Effector memory CD4-positive, alpha-beta T cell (primary cell): ENCODE measurements at places on chromosomes 6 and 20.
A peak's percentile ranks its signal among the peaks of the same experiment; 100 is the strongest.

DNA sequence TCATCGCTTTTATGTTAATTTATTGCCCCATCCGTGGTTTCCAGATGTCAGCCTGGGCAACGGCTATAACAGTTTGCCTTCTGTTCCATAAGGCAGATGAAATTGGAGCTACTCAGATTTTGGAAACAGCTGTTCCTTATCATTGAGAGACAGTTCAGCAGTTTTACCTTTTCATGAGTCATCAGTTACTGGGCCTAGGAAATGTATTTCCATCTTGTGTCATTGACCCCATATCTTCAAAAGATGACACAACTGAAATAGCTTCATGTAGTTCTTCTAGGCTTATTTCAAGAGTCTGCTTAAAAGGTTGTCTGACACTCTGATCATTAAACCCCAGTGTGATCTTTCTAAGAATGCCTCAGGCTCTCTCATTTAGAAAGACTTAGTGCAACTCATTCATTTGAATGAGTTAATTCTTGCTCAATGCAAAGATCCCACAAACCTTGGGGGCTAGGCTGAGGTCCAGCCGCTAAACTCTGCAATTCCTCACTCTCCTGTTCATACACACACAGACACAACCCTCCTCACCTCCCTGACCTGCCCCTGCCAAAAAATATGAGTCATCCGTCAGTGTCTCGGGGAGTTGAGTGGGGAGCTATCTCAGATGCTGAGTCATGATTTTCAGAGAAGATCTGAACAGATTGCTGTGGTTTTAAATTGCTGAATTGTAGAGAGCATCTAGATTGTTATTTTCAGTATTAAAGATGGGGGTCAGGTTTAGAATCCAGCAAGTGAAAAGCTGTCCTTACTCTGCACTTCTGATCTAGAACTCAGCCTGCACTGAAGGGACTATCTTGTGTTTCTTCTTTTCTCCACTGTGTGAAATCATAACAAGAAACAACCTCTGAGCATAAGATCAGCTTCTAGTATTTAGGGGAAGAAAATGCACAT lies 61.8 kb downstream of the RPP40 start:
- peaks cover 17% of the 10 kb centered on the region for H3K36me3 ChIP-seq
- no peaks in the 10 kb centered on the region for H3K27me3 ChIP-seq
- H3K27ac ChIP-seq, result no peak overlapping the region
- no peak overlapping the region for H3K4me3 ChIP-seq
- H3K4me1 ChIP-seq, result no peaks in the 10 kb centered on the region
- no peak for DNase-seq

DNA sequence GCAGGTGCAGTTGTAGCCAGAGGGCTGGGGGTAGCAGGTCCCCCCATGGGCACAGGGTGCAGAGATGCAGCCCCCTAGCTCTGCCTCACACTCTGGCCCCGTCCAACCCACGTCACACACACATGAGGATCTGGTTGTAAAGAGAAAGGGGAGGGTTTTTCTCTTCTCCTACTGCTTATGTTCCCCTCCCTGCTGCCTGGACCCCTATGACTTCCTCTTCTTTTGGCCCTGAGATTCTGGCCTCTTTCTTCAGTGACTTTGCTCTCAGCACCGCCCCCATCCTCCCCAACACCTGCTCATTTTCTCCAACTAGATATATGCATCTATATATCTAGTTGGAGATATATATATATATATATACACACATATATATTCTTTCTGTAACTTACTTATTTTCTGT lies 9.7 kb downstream of the NOTCH4 start:
- no peaks in the 10 kb centered on the region for H3K4me1 ChIP-seq
- no peaks in the 10 kb centered on the region for H3K27me3 ChIP-seq
- H3K36me3 ChIP-seq, result no peaks in the 10 kb centered on the region
- DNase-seq, result no peak
- H3K27ac ChIP-seq, result no peak overlapping the region

GRCh38 chr6:87225937-87226336 lies 70.6 kb downstream of the ZNF292 start:
- H3K27ac ChIP-seq, result no peak overlapping the region
- no peaks in the 10 kb centered on the region for H3K27me3 ChIP-seq
- H3K4me3 ChIP-seq, result no peak overlapping the region
- no peaks in the 10 kb centered on the region for H3K4me1 ChIP-seq

- H3K27me3 ChIP-seq, result no peaks in the 10 kb centered on the region
- H3K36me3 ChIP-seq, result no peaks in the 10 kb centered on the region
- H3K27ac ChIP-seq, result peak overlapping the region; percentile 98
These were observed 602 bp upstream of the TSPYL4 start for GRCh38 chr6:116254297-116255056.

GRCh38 chr6:167120583-167120903 lies 2.4 kb upstream of the CCR6 start:
- H3K27ac ChIP-seq, result peak overlapping the region; percentile 62
- H3K4me3 ChIP-seq, result no peak overlapping the region
- no peaks in the 10 kb centered on the region for H3K36me3 ChIP-seq
- no peaks in the 10 kb centered on the region for H3K27me3 ChIP-seq
- H3K4me1 ChIP-seq, result peaks cover 75% of the 10 kb centered on the region

DNA sequence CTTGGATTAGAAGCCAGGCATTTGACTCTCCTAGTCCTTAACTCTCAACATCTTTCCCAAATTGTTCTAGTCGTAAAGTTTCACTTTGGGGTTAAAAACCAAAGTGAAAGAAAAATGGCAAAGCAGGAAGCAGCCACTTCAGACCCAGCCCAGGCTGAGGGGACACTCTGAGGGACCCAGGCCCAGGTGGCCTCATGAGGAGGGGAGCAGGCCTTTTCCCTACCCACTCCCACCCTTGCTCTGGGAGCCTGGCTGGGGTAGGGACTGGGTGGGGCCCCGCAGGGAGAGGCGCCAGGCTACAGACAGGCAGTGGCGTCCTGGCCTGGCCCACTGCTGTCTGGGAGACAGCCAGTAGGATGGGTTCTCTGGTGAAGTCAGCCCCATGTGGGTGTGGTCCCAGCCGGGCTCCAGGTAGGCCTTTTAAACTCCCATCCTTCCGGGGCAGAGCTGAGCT lies 68.7 kb upstream of the MYL9 start:
- DNase-seq, result no peak
- peaks cover 25% of the 10 kb centered on the region for H3K4me1 ChIP-seq
- H3K36me3 ChIP-seq, result no peaks in the 10 kb centered on the region

DNA sequence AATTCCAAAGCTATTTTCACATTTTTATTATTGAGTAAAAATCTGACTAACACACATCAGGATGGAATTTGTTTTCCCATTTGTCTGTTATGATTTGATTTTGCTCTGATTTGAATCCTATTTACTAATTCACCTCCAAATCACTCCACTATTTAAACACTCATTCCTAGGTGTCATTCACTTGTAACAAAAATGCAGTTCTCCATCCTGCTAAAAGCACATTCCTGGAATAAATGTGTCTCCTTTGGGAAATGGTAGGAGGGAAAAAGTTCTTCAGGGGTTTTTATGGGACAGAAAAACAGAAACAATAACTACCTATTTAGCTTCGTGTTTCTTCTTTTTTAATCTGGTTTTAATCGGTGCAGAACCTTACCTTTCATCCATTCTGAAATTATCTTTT lies 494.1 kb upstream of the CITED2 start:
- no peak overlapping the region for H3K27ac ChIP-seq
- no peak overlapping the region for H3K4me3 ChIP-seq
- DNase-seq, result no peak
- H3K27me3 ChIP-seq, result no peaks in the 10 kb centered on the region

GRCh38 chr6:5155906-5156305 lies 70.8 kb downstream of the PPP1R3G start:
- H3K4me1 ChIP-seq, result no peaks in the 10 kb centered on the region
- no peak for DNase-seq
- no peaks in the 10 kb centered on the region for H3K36me3 ChIP-seq
- no peak overlapping the region for H3K27ac ChIP-seq
- no peak overlapping the region for H3K4me3 ChIP-seq
- H3K27me3 ChIP-seq, result no peaks in the 10 kb centered on the region

- no peak overlapping the region for H3K27ac ChIP-seq
- no peak overlapping the region for H3K4me3 ChIP-seq
- H3K36me3 ChIP-seq, result no peaks in the 10 kb centered on the region
These were observed 44.7 kb downstream of the MCUR1 start for GRCh38 chr6:13769655-13770053.

- no peaks in the 10 kb centered on the region for H3K36me3 ChIP-seq
- no peak overlapping the region for H3K27ac ChIP-seq
- peak overlapping the region; percentile 35 for H3K4me3 ChIP-seq
- H3K4me1 ChIP-seq, result no peaks in the 10 kb centered on the region
These were observed 9.5 kb upstream of the HLA-DOA start for GRCh38 chr6:33018904-33019303.

GRCh38 chr6:142412241-142412640 lies 110.4 kb downstream of the ADGRG6 start:
- no peaks in the 10 kb centered on the region for H3K36me3 ChIP-seq
- H3K27me3 ChIP-seq, result peaks cover 3% of the 10 kb centered on the region
- no peak for DNase-seq
- peaks cover 3% of the 10 kb centered on the region for H3K4me1 ChIP-seq
- no peak overlapping the region for H3K4me3 ChIP-seq

- no peaks in the 10 kb centered on the region for H3K4me1 ChIP-seq
- H3K4me3 ChIP-seq, result no peak overlapping the region
- no peak for DNase-seq
These were observed 116.3 kb downstream of the ANKRD60 start for GRCh38 chr20:58112017-58112781.

DNA sequence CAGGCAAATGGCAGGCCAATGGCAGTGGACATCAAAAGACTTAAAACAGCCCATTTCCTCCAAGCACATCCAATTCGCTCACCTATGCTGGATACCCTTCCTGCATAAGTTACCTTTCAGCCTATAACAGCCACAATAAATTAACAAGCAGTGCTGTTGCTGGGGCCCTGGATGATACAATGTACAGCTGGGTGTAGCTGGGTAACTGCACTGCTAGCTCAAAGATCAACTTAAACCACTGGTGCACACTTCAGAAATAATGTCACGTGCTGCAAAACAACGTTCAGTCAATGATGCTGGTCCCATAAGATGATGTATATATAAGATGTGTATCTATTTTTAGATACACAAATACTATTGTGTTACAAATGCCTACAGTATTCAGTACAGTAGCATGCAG lies 13.6 kb downstream of the IL20RA start:
- H3K36me3 ChIP-seq, result no peaks in the 10 kb centered on the region
- H3K4me3 ChIP-seq, result no peak overlapping the region
- no peak for DNase-seq

DNA sequence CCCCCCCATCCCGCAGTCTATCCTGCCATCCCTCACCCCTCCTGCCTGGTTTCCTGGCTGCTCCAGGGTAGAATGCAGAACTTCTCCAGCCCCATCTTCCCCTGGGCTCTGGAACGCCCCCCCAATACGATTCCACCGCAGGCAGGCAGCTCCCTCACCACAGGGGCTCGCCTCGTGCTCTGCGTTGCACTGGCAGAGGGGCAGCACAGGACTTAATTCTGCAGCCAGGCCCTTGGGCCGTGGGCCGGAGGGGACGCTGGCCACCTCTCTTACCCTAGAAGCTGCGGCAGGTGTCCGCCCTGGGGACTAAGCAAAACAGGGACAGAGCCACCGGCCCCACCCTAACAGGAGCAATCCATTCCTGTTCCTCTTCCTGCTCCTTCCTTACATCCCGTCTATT lies 263.9 kb downstream of the CDH4 start:
- no peak for DNase-seq
- no peak overlapping the region for H3K27ac ChIP-seq
- H3K36me3 ChIP-seq, result no peaks in the 10 kb centered on the region
- no peaks in the 10 kb centered on the region for H3K4me1 ChIP-seq
- H3K4me3 ChIP-seq, result no peak overlapping the region

GRCh38 chr6:169805242-169805838 lies 53.9 kb downstream of the ERMARD start:
- H3K27me3 ChIP-seq, result no peaks in the 10 kb centered on the region
- H3K4me3 ChIP-seq, result no peak overlapping the region
- peaks cover 6% of the 10 kb centered on the region for H3K4me1 ChIP-seq
- no peaks in the 10 kb centered on the region for H3K36me3 ChIP-seq
